ENCODE measurements at places on chromosomes 4 and X.

GRCh38 chrX:153963546-153963945 lies 8.1 kb downstream of the HCFC1 start:
- no peak for DNase-seq

- no peak for DNase-seq
Measured at GRCh38 chrX:150508018-150508417, 60.4 kb upstream of the MTM1 start.

GRCh38 chr4:138659812-138660316 lies 355.7 kb upstream of the NOCT start:
- DNase-seq: no peak

DNA sequence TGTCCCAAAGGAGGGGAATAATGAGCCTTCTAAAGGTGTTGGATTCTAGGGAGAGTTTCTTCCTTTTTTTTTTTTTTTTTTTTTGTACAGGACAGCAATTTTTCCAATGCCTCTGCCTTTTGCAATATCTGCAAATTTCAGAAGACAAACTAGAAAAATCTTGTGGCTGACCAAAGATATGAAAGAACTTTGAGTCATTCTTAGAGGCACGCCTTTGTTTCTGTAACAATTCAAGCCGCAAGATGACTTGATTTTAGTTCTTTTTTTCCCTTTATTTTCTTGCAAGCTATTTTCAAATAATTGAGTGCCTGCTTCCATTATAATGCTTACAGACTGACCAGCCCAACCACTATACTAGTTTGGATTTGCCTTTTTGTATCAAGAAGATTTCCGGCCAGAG lies 47.6 kb upstream of the UXT start:
- DNase-seq: peak; percentile 13

All from activated CD4-positive, alpha-beta T cell treated with anti-CD3 and anti-CD28 coated beads, Interleukin-10, Interleukin-2, amounts not matched to agents 100 ng/mL and 50 ng/mL, durations not matched to agents 16 hours and 8 hours (primary cell).